ENCODE measurements at places on chromosomes 3 and 15.

DNA sequence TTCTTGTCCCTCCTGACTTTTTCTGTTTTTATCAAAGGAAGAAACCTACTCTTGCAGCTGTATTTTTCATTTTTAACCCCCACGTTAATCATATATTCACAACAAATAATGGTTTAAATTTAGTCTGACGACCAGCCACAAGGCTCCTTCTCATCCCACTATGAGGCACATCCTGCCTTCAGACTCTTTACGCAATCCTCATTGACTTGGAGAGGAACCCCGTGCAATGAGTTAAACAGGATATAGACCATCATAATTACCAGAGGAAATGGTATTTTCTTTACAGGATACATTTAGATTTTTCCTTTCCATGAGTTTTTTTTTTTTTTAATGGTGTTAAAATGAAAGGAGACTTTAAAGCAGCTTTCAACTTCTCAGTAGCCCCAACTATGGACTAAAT lies 68.5 kb downstream of the WWTR1 start:
- DNase-seq, result no peak

DNA sequence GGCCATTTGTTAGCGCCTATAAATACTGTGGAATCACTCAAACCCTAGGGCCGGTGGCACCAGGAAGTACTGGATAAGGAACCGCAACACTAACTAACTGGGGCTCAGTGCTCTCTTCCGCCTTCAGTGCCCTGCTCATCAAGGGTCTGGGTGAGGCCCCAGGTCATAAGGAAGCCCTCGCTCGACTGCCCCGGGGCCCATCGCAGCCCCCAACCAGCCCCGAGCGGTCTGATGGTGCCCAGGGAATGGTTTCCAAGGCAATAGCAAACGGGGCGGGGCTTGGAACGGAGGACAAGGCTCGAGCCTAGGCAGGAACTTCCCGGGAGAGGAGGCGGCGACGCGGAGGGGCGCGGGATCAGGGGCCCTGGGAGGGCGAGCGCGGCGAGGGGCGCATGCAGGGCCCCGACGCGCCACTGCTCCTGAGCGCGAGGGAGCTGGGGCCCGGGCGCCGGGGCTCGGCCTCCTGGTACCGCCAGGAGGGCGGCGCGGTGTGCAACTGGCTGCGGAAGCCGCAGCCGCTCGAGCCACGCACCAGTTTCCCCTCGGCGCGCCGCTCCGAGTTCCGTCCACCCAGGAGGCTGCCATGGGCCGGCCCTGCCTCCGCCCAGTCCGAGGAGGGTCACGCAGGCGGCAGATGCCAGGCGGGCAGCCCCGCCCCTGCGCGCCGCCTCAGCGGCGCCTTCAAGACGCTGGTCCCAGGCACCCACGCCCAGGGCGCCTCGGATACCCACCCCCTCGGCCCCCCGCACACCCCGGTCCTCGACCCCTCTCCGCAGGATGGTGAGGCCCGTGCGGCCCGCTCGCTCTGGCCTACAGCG lies at the start of gene TTLL3:
TTLL3 (plus strand) TSS at position 648 of the 818 bp plus-strand sequence. CDS start 400 bp downstream, outside the sequence.
- peak; percentile 35 for DNase-seq

- no peak for DNase-seq
Observed at GRCh38 chr3:95002438-95003046, 939.7 kb downstream of the NSUN3 start.

- peak; percentile 31 for DNase-seq
Observed at GRCh38 chr3:50617096-50617791, at the start of gene MAPKAPK3. Gene MAPKAPK3 (plus strand): TSS chr3:50617151. CDS start chr3:50617566, 415 bp downstream.

- DNase-seq, result no peak
Observed at GRCh38 chr3:27544372-27544865, 60.2 kb upstream of the SLC4A7 start.

DNA sequence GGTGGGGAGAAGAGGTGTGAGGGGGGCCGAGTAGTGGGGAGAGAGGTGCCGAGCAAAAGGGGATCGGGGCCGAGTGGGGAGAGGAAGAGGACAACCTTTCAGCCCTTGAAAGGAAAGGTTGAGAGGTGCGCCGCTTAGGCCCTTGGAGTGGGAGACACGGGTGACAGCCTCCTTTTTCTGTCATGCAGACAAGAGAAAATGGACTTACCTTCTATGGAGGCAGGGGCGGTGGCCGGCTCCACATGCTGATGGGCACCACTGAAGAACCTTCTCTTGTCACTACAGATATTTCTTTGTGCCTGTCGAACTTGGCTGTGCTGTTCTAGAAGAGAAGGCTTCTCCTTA lies 421 bp downstream of the KLHL18 start:
- DNase-seq, result no peak

GRCh38 chr15:69082554-69082953 lies 68.1 kb downstream of the NOX5 start:
- DNase-seq, result no peak

DNA sequence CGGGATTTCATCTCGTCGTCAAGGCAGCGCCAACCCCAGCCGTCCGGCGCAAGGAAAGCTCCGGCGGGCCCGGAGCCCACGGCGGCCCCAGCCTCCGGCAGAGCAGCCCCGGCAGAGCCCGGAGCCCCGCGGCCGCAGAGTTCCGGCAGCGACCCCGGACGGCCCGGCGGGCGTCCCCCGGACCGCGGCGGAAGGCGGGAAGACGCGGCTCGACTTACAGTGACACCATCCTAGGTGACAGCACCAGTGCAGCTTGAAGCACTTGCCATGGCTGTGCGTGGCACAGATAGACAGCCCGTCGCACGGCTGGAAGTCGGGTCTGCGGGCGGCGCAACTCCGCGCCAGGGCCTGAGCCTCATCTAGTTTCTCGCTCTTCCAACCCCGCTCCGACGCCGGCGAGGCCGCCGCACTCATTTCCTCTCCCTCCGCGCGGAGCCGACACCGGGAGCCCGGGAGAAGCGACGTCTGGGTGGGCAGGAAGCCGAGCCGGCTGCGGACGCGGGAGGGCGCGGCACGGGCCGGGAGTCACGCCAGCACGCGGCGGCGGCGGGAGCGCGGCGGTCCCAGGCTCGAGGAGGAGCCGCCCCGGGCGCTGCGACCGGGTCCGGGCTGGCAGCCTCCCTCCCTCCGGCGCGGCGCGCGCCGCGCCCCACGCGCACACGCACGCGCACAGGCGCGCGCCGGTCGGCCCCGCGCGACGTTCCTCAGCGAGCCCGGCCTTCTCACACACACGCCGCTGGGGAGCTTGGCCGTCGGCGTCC lies at the start of gene C3orf70:
C3orf70 (minus strand) TSS at position 651 of the 761 bp plus-strand sequence; CDS start at position 414, 237 bp downstream.
- DNase-seq, result peak; percentile 7

GRCh38 chr15:94453227-94453988 lies 222.0 kb downstream of the MCTP2 start:
- no peak for DNase-seq

GRCh38 chr3:13495351-13495813 lies 15.3 kb downstream of the HDAC11 start:
- no peak for DNase-seq
